ENCODE measurements at places on chromosomes 7 and 10.

GRCh38 chr7:29976673-29977415 lies 12.8 kb downstream of the SCRN1 start:
- DNase-seq = no peak

GRCh38 chr7:22174574-22174953 lies 182.4 kb downstream of the RAPGEF5 start:
- no peak for DNase-seq

DNA sequence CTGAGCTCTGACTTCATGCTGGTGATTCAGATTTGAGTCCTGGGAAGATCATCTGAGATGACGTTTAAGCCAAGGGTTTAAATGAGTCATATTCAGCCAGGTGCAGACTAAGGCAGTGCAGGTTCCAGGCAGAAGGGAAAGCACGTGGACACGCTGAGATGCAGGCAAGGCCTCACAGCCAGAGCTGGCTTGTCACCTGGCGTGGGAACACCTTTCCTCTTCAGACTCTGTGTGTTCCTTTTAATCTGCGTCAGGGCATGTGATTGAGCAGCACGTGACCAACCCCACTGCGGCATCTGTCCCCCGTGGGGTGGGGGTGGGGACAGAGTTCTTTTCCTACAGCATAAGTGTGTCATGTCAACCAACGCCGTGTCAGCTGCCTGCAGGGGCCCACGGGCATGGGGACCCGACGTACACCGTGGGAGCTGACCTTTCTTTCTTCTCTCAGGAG lies 10.7 kb upstream of the IDI2 start:
- DNase-seq = no peak

DNA sequence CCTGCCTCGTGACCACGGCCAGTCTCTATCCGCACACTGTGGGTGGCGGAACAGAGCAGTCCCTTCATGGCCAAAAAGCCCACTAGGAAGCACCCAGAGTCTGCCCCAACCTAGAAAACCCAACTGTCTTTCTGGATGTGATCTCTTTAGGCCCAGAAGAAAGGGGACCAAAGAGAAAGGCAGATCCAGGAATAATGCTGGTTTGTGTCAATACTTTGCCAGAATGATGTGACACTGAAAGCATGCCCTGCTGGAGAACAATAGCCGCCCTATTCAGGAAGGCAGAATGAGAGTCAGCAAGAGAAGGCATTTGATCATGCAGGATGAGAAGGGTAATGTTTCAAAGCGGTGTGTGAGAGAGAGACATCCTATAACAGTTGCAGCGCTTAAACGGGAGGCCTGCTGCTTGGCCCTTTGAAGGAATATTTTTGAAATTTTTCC lies 274.7 kb downstream of the USP6NL start:
- no peak for DNase-seq

- DNase-seq = no peak
Observed at GRCh38 chr7:141752634-141753033, 11.3 kb upstream of the TAS2R3 start.

- DNase-seq = no peak
Observed at GRCh38 chr10:102775201-102775934, 31.6 kb downstream of the WBP1L start.

- no peak for DNase-seq
Observed at GRCh38 chr7:15068324-15068723, 165.8 kb upstream of the DGKB start.

DNA sequence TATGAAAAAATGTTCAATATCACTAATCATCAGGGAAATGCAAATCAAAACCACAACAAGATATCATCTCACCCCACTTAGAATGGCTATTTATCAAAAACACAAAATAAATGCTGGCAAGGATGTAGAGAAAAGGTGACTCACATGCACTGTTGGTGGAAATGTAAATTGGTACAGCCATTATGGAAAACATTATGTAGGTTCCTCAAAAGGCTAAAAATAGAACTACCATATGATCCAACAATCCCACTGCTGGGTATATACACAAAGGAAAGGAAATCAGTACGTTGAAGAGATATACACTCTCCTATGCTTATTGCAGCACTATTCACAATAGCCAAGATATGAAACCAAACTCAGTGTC lies 50.2 kb downstream of the CDK1 start:
- no peak for DNase-seq

DNA sequence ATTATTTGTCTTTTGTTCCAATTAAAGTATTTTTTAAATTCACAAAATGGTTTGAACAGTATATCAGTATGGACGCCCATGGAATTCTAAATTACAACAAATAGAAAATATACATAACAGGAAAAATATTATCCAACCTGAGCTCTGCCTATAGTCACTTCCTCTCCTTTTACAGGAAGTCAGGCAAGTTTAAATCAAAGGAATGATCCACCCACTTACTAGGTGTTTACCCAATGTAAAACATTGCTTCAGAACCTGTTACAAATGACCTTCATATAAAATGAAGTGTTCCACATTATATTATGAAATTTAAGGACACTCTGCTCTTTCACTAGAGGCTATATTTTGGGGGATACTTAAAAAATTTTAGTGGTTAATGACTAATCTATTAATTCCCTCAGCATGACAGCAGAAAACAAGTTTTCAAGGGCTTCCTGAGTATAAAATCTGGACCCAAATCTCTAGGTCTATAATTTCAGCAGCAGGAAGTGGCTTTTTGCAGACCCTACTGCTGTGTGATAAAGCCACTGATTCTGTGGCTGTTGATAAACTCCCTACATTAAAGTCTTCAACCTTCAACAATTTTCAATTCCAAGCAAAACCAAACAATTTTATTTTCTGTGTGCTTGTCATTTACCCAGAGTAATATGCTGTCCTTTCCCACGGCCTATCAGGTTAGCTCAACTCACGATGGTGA lies 722.6 kb downstream of the GATA3 start:
- no peak for DNase-seq

GRCh38 chr10:17905491-17905890 lies 46.2 kb upstream of the SLC39A12 start:
- DNase-seq = no peak

GRCh38 chr10:102775935-102776669 lies 32.4 kb downstream of the WBP1L start:
- no peak for DNase-seq

DNA sequence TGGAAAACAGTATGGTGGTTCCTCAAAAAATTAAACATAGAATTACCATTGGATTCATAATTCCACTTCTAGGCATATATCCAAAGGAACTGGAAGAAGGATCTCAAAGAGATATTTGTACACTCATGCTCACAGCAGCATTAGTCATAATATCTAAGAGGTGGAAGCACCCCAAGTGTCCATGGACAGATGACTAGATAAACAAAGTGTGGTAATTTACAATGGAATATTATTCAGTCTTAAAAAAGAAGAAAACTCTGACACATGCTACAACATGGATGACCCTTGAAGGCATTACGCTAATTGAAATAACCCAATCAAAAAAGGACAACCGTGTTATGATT lies 594.2 kb downstream of the KCNMA1 start:
- no peak for DNase-seq

DNA sequence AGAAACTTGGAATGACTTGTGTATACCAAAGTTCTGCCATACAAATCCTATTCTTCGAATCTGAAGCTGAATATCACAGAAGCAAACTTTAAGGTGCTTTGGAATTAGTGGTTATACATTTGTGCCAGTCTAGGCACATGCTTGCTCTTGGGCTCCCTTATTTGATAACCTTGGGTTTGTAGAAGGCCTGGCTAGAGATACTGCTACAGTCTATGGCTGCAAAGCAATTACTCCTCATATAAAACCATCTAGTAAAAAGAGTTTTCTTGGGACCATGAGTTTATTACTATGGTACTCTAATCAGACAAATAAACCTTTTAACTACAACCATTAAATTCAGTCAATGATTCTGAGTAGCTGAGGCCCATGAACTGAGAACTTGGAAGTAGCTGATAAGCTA lies 92.5 kb upstream of the SLC13A1 start:
- DNase-seq = no peak

GRCh38 chr7:147541261-147541660 lies 1049.3 kb upstream of the C7orf33 start:
- no peak for DNase-seq

DNA sequence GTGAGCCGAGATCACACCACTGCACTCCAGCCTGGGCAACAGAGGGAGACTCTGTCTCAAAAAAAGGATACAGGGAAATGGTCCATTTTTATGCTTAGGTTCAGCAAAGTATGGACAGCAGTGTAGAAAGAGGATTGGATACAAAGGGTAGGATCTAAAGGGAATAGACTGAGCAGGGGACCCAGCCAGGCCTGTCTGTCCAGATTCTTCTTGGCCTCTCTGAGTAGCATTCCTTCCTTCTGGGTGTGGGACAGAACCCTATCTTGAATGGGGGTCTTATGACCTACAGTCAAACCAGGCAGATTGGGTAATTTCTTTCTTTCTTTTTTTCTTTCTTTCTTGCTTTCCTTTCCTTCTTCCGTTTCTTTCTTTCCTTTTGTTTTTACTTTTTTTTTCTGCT lies 25.6 kb downstream of the SH2B2 start:
- no peak for DNase-seq

GRCh38 chr7:129401967-129402860 lies 32.0 kb upstream of the STRIP2 start:
- no peak for DNase-seq

DNA sequence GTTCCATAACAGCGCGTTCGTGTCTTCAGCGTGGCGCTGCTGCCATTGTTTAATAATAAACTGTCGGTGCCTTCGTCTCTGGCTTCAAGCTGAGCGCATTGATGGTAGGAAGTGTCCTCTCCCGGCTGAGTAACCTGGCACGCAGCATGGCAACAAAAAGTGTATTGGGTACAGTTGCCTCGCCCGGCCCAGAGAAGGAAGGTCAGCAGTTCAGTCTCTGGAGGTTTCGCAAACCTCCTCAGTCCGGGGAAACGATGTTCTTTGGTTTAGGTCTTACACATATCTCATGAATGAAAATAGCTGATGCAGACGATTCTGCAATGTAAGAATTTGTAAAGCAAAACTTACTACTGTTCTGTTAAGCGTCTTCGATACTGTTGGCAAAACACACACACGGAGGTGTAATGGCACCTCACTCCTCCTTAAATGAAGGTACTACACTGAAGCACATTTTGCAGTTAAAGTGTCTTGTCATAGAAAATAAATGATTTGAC lies 739 bp upstream of the CCDC186 start:
- DNase-seq = no peak

GRCh38 chr7:19293431-19293830 lies 148.2 kb upstream of the FERD3L start:
- no peak for DNase-seq

Measured in AG09319 (cell line).